ENCODE measurements at places on chromosomes 12 and 14.

DNA sequence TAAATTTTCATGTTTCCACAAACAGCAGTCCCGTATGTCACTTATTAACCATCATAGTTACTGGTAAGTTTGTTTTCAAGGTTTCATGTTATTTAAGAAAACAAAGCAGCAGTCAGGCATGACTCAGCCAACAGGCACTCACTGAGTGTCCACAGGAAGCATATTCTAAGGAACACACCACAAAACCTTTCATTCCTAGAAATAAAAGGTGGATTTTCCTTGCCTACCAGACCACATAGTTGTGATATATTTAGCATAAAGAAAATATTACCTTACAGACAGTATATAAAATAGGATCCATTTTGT lies 143.3 kb upstream of the AVPR1A start:
- peak; percentile 8 for DNase-seq

DNA sequence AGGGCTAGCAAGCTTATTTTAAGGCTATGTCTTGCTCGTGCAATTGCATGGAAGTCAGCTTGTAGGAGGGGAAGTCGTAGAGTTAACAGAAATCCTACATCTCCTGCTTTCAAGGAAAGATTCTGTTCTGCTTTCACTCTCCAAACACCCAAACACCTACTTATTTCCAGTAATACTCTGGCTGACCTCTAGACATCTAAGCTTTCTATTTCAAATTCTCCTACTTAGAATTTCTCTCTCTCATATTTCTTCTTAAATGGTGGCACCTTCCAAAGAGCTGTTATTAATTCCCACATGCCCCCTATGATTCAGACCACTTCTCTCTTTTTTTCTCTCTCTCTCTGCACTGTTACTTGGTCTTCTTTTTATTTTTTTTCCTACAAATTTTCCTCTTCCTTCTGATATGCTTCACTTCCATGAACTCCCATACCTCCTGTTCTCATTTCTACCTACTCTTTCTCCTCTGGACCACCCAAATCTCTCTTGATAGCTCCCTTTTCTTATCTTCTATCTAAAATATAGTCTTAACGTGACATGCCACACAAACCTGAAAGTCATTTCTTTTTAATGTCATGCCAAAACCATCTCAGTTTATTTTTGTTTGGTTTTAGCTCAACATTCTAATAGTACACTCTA lies 90.8 kb downstream of the RPS6KA5 start:
- no peak for DNase-seq

GRCh38 chr12:3832738-3833137 lies 40.5 kb downstream of the PARP11 start:
- no peak for DNase-seq

GRCh38 chr12:103956509-103957027 lies 9.1 kb upstream of the TDG start:
- DNase-seq: no peak

GRCh38 chr14:102953100-102953499 lies 30.6 kb downstream of the AMN start:
- no peak for DNase-seq

DNA sequence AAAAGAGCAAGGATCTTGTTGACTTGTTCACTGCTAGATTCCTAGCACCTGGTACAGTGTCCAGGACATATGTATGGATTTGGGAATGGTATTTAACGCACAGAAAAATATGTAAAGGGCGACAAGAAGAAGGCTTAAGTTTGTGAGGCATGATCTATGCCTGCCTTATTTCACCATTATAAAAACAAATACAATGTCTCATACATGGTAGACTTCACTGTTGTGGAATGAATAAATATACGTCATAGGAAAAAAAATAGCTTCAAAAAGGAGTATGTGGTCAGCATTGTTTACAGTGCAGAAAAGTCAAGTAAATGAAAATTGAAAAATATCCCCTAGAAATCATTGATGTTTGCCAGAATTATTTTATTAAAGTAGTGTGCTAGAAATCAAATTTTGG lies 30.0 kb downstream of the HCFC2 start:
- DNase-seq: no peak

DNA sequence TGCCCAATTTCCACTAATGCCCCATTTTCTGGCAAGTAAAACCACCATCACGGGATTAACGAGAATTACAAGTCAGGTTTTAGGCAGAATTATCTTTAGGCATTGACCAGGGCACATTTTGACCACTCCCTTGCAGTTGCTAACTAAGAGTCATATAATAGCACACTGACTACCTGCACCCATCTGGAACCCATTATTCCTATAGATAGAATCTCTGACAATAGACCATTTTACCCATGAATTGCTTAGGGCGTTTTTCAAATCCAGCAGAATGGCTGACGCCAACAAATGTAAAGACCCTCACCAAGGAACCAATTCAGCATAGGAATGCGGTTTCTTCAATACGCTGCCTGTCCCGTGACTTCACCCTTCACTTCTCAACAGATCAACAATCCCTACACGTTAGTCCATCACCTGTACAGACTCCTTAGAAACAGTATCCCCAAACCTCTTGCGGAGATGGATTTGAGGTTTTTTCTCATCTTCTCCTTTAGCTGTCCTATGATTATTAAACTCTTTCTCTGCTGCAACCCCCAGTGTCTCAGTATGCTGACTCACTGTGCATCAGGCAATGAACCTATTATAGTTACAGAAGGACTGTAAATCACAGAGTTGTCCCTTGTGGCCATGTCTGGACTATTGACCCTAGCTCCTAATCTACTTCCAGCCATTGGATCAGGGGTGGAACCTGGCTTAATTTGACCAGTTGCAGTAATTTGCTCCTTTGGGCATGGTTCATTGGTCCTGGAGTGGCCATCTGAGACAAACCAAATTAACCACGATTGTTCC lies 177.3 kb upstream of the PLXNC1 start:
- no peak for DNase-seq
